ENCODE measurements at places on chromosomes 12 and 14. TPM values are rescaled to one million over a fixed set of nuclear protein-coding genes. Genes with fewer than 3 reads are reported as not detected.

The DCN gene
- total RNA-seq: not detected

The CARMIL3 gene
- total RNA-seq: not detected

The PPP4R4 gene
- total RNA-seq: 1.00 TPM

The RD3L gene
- not detected for total RNA-seq

The TAS2R10 gene
- not detected for total RNA-seq

The HOXC9 gene
- 0.42 TPM for total RNA-seq

The ARMH4 gene
- total RNA-seq: not detected

The INTS13 gene
- total RNA-seq: 39.5 TPM

The NELL2 gene
- total RNA-seq: 0.85 TPM

The RNASE12 gene
- total RNA-seq: not detected

The TSPAN19 gene
- not detected for total RNA-seq

The PRPH gene
- total RNA-seq: not detected

The FOXN4 gene
- 5.1 TPM for total RNA-seq

The AHSA1 gene
- 269 TPM for total RNA-seq

The PZP gene
- not detected for total RNA-seq

GRCh38 chr12:110312581-110313360 is 31.7 kb downstream of the ATP2A2 start:
- no peak for DNase-seq

DNA sequence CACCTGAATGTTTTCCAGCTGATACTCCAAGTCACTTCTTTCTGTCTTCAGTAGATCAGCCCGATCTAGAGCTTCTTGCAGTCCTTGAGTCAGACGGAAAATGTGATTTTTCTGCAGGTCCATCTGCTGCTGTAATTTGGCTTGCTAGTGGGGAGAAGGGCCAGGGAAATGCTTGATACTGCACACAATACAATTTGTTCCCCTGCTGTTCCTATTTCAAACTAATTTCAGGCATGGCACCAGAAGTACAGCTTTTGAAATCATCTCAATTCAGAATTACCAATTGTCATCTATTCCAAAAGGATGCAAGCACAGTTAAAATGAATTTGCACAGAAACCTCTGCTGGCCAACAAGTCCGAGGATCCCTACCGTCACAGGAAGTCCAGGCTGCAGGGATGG is 53.4 kb downstream of the PRKAB1 start:
- DNase-seq: no peak

- no peak for DNase-seq
Measured at GRCh38 chr12:45289245-45290215, 73.6 kb downstream of the ANO6 start.

GRCh38 chr14:60350366-60350720 is 101.3 kb downstream of the PPM1A start:
- no peak for DNase-seq

DNA sequence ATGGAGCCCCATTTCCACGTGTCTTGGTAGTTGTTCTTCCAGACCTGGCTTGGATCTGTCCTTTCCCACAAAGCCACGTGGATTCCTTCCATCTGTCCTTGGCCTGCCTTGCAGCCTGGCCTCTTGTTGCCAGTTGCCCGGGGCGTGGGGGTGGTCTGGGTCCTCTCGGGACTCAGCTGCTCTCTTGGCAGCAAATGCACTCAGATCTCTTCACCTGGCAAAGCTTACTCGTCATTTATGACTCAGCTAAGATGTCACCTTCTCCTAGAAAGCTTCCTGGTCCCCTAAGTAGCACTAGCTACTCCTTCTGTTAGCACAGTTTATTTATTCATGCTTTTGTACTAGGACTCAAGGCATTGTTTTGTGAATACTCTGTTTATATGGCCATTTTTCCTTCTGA is 13.6 kb downstream of the PLEKHG3 start:
- DNase-seq: no peak

DNA sequence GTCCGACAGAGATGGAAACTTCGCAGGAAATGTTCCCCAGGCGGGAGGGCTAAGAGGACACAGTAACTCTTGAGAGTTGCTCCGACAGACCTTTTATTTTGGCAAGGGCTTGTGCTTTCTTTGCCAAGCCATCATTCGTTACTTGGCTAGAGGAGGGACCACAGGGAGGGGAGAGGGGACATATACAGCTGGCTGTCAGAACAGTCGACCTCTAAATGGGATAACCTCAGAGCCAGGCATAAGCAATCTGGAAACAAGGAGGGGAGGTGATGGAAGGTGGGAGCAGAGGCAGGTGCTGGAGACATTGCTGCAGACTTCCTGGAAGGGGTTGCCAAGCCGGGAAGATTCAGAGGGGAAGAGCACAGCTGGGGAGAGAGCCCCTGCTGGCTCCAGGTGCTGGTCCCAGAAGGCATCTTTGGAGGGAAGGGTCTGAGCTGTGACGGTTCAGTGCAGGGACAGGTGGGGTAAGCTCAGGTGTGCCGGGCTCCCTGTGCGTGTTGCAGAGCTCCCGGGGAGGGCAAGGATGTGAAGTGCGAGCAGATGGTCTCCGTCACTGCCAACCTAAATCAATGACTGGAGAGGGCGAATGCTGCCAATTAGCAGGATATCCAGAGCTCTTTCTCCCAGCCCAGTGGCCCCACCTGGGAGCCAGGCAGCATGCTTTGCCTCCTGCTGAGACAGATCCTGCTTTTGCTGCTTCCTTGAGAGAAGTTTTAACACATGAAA is 50.1 kb downstream of the CHST11 start:
- no peak for DNase-seq

DNA sequence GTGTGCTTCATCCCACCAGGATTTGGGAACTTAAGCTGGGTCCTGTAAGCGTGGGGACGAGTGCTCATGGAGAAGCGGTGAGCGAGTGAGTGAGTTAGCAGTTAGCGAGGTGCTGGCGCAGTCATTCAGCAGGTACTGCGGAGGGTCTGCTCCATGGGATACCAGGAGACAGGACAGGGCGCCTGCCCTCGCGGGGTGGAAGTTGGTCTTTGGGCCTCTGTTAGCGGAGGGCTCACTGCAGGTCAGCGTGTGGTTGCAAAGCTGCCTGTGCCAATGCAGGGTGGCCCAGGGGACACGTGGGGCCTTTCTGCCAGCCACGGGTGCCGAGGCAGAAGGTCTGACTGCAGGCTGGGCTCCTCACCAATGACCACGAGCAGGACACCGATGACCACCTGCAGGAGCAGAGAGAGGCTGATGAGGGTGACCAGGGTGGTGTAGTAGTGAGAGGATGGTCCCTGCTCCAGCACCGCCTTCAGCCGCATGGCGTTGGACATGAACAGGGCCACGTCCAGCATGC is 97.6 kb downstream of the NINJ2 start:
- DNase-seq: no peak

DNA sequence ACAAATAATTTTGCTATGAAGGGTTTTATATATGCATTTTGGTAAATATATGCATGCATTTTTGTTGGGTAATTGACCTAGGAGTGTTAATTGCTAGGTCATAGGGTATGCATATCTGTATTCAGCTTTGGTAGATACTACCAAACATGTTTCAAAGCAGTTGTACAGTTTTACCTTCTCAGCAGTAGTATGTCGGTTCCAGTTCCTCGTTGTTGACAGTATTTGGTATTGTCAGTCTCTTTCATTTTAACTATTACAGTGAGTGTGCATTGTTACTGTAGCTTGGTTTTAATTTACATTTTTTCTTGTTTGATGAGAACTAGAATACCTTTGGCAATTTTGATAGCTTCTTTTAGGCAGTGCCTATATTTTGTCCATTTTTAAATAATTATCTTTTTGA is 98.9 kb downstream of the ARID2 start:
- no peak for DNase-seq

DNA sequence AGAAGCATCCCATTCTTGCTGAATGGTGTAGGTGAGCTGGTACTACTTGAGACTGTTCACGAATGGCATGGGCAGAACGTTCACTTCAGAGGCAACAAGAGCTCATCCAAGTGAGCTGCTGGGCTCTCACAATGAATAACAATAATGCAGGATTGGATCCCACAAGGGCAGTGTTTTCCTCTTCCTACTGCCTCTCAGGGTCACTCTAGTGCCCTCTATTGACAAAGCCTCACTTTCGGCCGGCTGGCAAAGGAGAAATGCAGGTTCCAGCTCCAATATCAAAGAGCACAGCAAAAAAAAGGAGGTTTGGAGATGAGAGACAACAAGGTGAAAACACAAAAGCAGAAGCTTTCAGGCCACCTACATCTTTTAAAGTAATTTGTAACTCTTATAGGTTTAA is 74.6 kb upstream of the MYF6 start:
- DNase-seq: peak; percentile 23

GRCh38 chr12:121711361-121712189 is 977 bp upstream of the TMEM120B start:
- DNase-seq: no peak

DNA sequence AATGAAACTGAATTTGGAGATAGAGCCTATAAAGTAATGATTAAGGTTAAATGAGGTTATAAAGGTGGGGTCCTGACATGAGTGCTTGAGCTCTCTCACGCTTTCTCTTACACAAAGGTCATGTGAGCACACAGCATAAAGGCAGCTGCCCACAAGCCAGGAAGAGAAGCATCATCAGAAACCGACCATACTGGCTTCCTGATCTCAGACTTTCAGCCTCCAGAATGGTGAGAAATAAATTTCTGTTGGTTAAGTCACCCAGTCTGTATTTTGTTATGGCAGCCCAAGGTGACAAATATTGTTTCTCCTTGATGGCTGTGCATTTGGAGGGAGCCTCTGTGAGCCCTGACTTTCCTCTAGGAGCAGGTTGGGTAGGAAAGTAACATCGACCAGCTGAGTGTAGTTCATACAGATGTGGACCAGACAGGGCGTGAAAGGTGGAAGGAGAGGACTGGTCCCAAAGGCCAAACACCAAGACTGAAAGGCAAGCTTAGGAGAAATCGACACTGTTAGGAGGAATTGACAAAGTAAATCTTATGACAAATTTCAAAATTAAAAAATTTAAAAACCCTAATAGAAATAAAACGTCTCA is 97.6 kb upstream of the SLC38A2 start:
- DNase-seq: no peak

- DNase-seq: no peak
Measured at GRCh38 chr14:99524091-99524661, 43.0 kb downstream of the CCNK start.

GRCh38 chr14:39055786-39056474 is 47.1 kb downstream of the SEC23A start:
- peak; percentile 29 for DNase-seq

DNA sequence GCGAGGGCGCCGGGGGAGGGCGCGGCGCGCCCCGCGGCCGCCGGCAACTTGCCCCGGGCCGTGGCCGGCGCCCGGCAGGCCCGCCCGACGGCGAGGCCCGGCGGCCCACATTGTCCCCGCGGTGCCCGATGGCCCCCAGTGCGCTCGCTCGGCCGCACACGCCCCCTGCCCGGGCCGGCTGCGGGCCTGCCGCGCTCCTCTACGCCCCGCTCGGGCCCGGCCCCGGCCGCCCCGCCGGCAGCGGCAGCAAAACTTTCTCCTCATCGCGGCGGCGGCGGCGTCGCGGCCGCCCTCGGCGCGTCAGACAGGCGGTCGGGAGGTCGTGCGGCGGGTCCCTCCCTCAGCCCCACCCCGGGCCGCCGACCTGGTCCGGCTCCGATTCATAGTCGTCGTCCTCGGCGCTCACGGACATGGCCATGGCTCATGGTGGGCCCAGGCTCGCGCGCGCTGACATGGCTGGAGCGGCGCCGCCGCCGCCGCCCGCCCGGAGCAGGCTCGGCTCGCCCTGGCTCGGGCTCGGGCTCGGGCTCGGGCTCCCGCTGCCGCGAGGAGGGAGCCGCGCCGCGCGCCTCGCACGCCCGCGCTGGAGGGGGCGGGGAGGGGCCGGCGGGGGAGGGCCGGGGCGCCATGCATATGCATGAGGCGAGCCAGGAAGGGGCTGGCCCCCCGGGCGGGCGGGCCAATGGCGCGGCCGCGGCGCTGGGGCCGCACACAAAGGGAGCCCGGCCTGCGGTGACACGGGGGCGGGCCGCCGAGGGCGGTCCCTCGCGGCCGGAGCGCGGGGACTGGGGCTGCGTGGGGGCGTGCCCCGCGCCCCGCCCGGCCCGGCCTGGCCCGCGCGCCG is 67.1 kb downstream of the RNF34 start:
- DNase-seq: peak; percentile 94

DNA sequence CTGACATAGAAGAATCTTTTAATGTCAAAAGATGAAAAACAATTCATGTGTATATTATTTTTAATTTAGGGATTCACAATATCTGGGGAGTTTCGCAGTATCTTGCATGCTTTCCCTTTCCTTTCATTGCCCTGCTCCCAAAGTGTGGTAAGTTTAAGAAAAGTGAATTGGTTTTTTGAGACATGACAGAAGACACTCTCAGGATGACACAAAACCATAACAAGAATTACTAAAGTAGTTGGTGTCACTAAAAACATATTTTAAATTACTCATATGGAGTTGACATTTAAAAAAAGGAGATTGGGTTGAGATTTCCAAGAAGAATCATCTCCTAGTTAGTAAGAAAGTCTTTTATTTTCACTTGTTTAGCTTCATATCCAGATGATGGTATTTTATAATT is 5.1 kb upstream of the PCNX1 start:
- no peak for DNase-seq

DNA sequence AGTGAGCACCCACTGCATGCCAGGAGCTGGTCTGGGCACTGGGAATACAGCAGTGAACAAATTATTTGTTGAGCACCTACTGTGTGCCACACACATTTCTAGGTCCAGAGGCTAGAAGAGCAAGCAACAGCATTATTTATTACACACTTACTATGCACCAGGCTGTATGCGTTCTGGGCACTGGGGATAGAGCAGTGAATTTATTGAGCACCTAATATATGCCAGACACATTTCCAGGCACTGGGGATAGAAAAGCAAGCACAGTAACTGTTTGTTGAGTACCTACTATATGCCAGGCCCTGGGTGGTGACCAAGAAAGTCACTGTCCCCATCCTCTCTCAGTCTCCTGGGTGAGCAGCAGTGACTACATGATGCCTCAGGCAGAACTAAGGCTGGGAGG is 107.5 kb upstream of the NCOR2 start:
- DNase-seq: no peak

DNA sequence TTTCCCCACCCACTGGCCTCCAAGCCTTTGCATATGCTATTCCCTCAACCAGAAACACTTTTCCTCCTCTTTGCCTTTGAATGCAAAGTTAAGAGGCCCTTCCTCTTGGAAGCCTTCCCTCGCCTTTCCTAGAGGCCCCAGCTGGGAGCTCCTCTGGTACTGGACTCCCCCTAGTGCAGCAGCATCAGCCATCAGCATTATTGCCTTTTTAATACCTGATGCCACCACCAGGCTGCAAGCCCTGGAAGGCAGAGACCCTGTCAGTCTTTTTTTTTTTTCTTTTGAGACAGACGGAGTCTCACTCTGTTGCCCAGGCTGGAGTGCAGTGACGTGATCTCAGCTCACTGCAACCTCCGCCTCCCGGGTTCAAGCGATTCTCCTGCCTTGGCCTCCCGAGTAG is 19.1 kb upstream of the PLA2G1B start:
- no peak for DNase-seq

- DNase-seq: no peak
Measured at GRCh38 chr12:27627123-27627852, 69.0 kb upstream of the REP15 start.

- no peak for DNase-seq
Measured at GRCh38 chr12:40054555-40055227, 51.2 kb downstream of the SLC2A13 start.

- peak; percentile 24 for DNase-seq
Measured at GRCh38 chr12:13039328-13039956, 4.7 kb upstream of the FAM234B start.
